ENCODE measurements at places on chromosomes 16 and 17. TPM values are rescaled to one million over a fixed set of nuclear protein-coding genes. Genes with fewer than 3 reads are reported as not detected.

The SEPTIN12 gene
- total RNA-seq, result not detected

The DVL2 gene
- 53.0 TPM for total RNA-seq

The FUS gene
- 74.2 TPM for total RNA-seq

The LGALS9B gene
- 0.98 TPM for total RNA-seq

The OMG gene
- not detected for total RNA-seq

The DCUN1D3 gene
- 19.2 TPM for total RNA-seq

The KRT25 gene
- total RNA-seq, result not detected

The KRT36 gene
- total RNA-seq, result not detected

The AATK gene
- 6.4 TPM for total RNA-seq

The TMEM132E gene
- total RNA-seq, result not detected

The RNF157 gene
- 8.8 TPM for total RNA-seq

The LITAFD gene
- total RNA-seq, result not detected

The FA2H gene
- not detected for total RNA-seq

The KRT14 gene
- total RNA-seq, result 1,546 TPM

- no peak for DNase-seq
Observed at GRCh38 chr16:89581045-89581695, 5.6 kb downstream of the CPNE7 start.

DNA sequence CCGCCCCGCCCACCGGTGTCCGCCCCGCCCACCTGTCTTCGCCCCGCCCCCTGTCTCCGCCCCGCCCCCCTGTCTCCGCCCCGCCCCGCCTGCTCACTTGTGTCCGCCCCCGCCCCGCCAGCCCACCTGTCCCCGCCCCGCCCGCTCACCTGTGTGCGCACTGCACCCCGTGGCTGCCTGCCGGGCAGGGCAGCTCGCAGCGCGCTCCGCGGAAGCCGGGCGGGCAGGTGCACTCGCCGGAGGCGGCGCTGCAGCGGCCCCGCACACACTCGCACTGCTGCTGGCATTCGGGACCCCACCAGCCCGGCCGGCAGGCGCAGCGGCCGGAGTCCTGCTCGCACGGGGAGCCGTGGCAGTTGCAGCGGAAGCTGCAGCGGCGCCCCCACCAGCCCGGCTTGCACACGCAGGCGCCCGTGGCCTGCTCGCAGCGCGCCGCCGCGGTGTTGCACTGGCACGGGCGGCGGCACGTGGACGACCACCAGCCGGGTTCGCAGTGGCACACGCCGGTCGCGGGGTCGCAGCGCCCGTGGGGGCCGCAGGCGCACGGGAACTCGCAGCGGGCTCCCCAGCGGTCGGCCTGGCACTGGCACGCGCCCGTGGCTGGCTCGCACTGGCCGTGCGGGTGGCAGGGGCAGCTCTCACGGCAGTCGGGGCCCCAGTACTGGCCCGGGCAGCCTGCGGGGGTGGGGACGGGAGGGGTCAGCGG, 2.1 kb downstream of the SCARF1 start:
- DNase-seq, result no peak

DNA sequence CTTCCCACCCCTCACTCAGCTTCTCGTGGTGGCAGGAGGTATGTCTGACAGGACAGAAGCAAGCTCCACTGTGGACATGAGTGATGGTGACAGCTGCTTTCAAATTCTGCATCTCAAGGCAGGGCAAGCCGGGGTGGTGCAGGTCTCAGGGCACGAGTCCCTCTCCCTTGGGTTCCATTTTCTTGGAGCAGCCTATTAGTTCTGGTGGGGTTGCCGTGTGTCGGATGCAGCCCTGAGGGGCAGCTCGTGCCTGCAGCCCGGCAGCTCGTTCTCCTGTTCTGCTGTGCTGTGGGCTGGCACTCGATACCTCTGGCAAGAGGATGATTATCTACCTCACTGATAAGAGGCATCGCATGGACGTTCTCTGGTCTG, 16.5 kb upstream of the CLEC18C start:
- DNase-seq, result no peak

GRCh38 chr16:88170528-88170991, 212.2 kb upstream of the ZNF469 start:
- DNase-seq, result no peak

DNA sequence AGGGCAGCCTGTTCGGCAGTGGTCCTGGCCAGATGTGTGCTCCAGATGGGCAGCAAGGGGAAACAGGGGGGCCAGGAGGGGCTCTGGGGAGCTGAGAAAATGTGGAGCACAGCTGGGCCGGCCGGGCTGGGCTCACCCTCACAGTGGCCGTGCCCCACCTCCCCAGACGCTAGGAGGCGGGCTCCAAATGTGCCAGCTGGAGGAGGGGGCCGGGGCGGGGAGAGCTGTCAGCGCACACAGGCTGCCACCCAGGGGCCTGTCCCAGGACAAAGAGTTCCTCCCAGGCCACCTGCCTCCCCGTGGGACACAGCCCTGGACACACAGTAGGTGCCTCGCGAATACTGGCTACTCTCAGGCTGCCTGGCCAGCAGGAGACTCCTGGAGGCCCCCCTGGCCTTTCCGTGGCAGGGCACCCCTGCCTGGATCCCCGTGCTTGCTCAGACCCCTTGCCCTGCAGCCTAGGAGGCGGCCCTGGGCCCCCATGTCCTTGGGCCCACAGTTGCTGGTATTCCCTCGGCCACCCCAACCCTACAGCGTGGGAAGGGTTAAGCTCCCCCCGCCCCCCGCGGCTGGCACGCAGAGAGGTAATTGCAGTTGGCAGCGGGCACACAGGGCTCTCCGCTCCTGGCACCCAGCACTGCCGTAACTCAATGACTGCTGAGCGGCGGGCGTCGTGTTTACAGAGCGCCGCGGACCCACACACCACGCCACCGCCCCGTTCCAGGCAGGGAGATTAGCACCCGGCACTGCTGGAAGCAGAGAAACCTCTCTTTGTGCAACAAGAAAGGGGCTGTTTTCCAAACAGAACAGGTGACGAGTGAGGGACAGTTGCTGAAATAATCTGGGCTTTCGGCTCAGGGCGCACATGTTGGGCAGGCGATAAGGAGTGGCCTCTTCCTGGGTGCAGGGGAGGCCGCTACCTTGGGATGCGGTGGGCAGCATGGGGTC, 32.2 kb downstream of the BAHCC1 start:
- DNase-seq, result no peak

GRCh38 chr17:79391376-79392233, 219.2 kb downstream of the RBFOX3 start:
- no peak for DNase-seq

GRCh38 chr16:1938316-1938715, 4.7 kb downstream of the MSRB1 start:
- DNase-seq, result no peak

GRCh38 chr17:41689497-41690299, 1.0 kb downstream of the EIF1 start:
- no peak for DNase-seq

GRCh38 chr17:42276359-42276608, at the start of gene STAT5B:
TSS of gene STAT5B (minus strand) at chr17:42276391. CDS start at chr17:42232127, 44,264 bp downstream.
- DNase-seq, result no peak

GRCh38 chr16:56637814-56638750, at the start of gene MT1A:
TSS of gene MT1A (plus strand) at chr16:56638666. CDS start at chr16:56638739, 73 bp downstream.
- no peak for DNase-seq

DNA sequence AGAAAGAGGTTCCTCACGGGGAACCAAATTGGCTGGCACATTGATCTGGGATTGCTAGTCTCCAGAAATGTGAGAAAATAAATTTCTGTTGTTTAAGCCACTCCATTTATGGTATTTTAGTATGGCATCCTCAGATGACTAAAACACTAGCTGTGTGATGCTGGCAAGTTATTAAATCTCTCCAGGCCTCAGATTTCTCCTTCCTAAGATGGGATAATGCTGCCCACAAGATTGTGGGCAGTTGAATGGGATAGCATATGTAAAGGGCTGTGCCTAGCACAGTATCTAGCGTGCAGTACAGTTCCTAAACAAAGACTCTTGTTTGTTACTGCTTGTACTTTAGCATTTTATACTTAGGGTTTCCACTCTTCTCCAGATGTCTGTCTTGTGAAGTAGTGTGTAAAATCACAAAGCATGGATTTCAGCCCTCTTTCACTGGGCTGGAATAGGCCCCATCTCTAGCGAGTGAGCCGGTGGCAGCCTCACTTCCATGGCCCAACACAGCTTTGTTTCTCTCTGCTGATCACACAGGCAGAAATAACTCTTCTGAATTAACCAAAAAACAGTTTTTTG, 38.2 kb upstream of the PHAF1 start:
- DNase-seq, result no peak

DNA sequence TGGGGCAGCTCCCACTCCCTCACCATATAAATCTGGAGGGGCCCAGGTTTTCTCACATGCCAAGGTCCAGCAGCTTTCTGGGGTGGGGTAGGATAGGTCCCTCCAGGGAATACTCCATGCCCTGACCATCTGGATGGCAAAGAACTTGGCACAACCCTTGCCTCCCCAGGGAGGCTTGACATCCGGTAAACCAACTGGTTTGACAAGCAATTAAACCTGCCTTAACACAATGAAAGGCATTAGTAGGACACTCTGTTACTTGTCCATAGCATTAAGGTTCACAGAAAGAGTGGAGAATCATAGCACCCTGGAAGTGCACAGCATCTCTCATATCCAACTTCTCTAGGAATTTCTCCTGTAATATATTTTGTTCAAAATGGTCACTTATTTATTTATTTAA, 63.9 kb upstream of the MAF start:
- DNase-seq, result no peak

DNA sequence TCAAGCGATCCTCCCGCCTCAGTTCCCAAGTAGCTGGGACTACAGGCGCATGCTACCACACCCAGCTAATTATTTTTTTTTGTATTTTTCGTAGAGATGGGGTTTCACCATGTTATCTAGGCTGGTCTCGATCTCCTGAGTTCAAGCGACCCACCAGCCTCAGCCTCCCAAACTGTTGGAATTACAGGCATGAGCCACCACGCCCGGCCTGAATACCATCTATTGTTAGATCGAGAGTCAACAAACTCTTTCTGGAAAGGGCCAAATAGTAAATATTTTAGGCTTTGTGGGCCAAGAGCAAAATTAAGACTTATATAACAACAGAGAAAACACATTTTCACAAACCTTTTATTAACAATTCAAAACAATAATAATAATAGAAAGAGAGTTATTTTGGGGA, 41.6 kb downstream of the MEOX1 start:
- DNase-seq, result no peak

DNA sequence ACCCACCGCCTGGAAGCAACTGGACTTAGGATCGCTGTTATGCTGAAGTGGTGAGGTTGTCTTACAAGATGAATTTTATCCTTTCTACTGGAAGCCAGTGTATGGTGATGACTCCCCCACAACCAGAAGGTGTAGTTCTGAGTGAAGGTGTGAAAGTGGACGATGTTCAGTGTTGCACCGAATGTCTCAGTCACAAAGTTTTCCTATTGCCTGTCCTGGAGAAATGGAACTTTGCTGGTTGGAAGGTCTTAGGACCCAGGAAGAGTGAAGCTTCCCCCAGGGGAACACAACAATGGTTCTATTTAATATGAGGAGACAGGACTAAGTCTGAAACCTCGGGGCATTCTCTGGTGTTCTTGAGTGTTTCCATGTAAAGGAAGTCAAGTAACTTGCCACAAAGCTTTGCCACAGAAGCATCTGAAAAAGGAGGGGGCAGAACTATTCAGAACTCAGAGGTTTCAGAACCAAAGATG, 44.2 kb downstream of the USP22 start:
- DNase-seq, result no peak

- DNase-seq, result no peak
Observed at GRCh38 chr16:24670623-24671454, 58.6 kb upstream of the TNRC6A start.

DNA sequence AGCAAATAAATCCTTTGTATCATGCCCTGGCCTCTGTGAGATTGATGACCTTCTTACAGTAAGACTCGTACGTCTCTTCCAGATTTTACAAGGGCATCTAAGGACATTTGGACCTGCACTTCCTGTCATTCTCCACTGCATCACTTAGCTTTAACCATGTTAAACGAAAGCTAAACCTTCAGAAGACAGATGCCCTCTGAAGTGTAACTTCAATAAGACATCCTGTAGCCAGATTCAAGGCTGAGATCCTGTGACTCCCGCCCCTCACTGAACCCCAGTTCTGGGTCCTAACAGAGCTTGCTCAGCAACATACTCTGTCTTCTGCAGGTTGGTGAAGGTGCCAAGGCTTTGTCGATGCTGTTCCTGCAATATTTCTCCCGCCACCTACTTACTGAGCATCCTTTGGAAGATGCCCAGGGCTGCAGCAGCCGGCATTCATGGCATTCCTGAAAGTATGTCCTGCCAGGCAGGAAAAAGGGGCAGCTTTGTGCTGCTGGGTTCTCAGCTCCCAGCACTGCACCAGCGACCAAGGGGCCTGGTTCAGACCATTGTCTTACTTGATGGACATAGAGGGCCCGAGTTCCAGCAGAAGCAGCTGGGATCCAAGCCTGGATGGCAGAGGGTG, 131.1 kb downstream of the AXIN2 start:
- no peak for DNase-seq

DNA sequence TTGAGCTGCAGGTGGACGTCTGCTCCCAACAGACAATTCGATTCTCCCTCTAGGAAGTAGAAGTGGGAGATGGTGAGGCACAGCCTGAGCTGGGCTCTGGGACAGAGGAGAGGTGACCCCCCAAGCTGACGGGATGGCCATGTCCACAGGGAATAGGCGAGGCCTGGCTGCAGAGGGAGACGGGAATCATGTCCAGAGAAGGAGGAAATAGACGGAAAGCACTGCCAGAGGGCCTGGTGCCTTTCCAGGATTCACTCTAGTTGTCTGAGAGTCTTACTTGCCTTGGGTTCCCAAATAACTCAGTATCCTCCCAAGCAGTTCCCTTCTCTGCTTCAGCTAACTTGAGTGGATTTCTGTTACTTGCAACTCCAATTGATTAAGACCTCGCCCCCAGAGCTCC, 4.3 kb upstream of the CRISPLD2 start:
- DNase-seq, result no peak

DNA sequence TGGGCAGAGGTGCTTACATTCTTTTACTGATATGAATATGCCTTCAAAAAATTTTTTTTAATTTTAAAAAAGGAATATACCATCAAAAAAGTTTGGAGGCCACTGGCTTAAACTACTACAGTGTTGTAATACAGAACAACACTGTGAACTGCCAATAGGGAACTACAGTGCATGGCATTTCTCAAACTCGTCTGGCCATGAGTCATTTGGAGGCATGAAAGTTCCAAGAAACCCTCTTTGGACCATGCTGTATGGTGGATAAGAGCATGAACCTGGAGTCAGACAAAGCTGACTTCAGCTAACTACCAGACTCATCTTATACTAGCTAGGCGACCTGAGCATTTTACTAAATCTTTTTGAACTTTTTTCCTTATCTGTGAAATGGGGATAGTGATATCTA, 9.2 kb upstream of the NF1 start:
- no peak for DNase-seq

DNA sequence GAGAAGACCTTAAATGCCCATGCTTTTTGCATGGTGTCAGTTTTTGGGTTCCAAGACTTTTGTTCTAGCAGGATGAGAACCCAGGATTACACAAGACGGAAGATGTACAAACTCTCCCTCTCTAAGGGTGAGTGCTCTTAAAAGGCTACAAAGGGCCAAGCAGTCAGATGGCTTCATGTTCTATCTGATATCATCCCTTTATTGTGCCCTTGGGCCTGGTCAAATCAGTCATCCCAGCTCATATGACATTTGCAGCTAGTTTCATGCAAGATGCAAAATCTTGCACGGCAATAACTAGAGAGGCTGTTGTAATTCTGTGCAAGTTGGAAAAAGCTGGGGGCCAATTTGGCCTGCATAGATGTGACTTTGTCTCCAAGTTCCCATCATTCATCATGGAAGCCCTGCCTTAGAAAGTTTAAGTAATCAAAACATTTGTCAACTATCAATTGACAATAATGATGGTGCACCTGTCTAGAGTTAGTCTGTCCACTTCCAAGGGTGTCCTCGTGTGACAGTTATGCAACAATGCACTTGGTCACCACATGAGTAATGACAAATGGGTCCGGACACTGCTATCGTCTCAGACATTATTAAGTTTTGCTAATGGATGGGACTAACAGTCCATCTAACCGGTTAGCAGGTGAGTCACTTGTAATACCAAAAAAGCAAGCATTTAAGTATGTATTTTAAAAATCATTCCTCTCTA, 58.6 kb upstream of the ZFHX3 start:
- DNase-seq, result no peak

Data from vagina (tissue), 2 donors.